ENCODE measurements at places on chromosomes 5 and 9. TPM values are rescaled to one million over a fixed set of nuclear protein-coding genes. Genes with fewer than 3 reads are reported as not detected.

Gene FAM221B
- polyA plus RNA-seq: not detected

Gene ANKDD1B
- polyA plus RNA-seq: 0.04 TPM

Gene NEUROG1
- not detected for polyA plus RNA-seq

Gene RRAGA
- 186 TPM for polyA plus RNA-seq

Gene CCDC187
- polyA plus RNA-seq: not detected

Gene GABRB2
- not detected for polyA plus RNA-seq

Gene TMEM252
- not detected for polyA plus RNA-seq

Gene MEGF10
- polyA plus RNA-seq: not detected

Gene EPB41L4B
- 1.5 TPM for polyA plus RNA-seq
